ENCODE measurements at places on chromosomes 3 and 15.

DNA sequence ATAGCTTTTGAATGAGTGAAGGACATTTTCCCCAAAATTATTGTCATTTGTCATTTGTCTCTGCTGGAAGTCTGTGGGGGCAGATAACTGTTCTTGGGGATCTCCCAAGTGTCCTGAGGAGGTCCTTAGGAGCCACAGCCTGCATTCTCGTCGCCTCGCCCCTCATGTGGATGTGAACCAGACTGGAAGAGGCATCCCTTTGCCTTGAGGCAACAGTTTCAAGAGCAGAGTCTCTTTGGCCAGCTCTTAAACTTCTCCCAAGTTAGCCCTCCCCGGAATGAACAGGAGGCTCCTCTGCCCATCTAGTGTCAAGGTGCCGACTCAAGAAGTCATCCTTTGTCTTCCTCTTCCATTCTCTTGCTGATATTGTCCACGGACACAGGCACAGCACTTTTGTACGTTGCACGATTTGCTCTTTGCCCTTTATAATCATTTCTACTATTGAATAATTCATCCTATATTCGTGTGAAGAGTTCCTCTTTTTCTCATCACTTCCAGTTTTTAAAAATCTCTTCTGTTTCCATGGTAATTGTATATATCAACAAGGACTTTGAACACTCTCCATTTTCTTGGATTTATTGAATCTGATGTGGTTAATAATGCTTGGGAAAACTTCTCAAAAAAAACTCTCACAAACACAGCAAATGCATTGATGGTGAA, 40.8 kb upstream of the CD47 start:
- DNase-seq = no peak

- no peak for DNase-seq
Observed at GRCh38 chr15:35740761-35741160, 194.8 kb upstream of the DPH6 start.

DNA sequence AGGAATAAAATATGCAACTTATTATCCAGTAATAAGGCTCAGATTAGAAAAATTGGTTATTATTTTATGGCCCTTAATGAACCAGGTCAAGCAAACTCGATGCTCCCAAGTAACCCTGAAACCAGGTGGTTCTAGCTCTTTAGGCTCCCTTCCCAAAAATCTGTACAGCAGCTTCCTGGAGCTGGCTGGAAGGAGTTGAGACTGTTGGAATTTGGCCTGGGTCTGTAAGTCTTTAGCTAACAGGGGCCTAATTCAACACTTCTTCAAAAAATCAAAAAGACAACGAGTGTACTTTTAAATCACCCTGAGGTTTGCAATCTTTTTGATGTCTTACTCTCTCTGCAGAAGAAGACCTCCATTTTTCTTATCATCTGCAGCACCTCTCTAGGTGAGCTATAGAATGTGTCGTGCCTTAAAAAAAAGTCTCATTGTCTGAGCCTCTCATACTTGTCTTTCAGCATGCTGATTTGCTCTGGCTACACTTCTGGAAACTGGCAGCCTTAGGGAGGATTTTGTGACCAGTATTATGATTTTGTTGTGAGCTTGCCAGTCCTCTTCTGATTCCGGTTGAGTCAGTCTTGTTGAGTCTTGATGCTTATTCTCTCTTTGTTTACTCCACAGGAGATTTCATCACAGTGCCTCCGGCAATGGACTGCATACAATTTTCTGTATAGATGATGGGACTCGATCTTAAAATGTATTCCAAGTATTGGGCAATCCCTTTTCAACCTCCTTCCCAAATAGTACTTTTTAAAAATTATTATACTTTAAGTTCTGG, 235.0 kb upstream of the KBTBD8 start:
- DNase-seq = no peak

DNA sequence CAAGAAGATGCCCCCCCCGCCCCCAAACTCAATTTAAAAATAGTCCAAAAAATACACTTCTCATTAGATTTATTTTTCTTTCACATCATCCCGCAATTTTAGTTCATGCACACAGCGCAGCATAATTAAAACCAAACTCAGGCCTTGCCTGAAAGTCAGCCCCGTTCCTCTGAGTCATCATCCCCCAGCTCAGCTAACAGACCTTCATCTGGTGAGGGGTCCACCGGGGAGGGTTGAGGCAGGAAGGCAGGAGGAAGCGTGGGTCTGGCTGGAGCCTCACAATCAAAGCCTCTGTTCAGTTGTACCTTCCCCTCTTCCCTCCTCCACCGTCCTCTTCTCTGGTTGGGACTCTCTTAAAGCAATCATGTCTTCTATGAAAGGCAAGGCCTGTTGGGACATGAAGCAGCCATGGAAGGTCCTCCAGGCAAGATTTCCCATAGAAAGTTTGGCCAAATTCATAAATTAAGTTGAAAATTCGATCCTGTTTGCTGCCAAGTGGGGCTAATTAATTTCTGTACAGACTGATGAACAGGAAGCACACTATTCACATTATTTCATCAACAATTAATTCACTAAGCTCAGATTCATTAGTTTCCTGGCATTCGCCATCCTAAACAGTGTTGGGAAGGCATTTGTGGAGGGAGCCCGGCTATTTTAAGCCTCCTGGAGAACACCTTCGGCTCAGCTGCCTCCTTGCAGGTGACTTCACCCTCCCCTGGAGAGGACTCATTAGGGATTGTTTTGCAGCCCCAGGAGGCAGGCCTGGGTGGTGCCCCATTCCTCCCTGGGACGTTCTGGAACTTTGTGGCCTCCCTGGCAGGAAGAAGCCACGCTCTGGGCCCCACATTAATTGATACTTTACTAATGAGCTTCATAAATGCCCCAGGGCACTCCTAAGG, 72.3 kb upstream of the BNC1 start:
- DNase-seq = no peak

- DNase-seq = no peak
Observed at GRCh38 chr3:43710607-43711006, 19.9 kb downstream of the ABHD5 start.

- DNase-seq = no peak
Observed at GRCh38 chr3:72820415-72820814, 27.8 kb downstream of the SHQ1 start.

DNA sequence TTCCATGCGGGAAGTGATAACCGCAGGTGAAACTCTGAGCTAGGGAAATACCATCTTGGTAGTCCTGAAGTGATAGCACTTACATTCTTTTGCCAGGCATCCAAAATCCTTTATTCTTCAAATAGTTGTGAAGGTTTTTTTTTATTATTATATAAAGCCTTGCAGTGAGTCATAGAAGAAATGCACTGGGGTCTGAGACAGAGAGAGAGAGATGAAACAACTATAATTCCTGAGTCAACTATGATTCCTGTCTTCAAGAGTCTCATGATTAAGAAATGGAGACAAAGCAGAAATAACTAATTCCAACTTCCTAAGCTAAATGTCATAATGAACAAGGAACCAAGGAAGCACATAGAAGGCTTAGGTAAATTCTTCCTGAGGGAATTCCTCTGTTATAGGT, 495.6 kb downstream of the LPP start:
- DNase-seq = no peak

GRCh38 chr3:51968170-51968775, 1.0 kb upstream of the PCBP4 start:
- no peak for DNase-seq

DNA sequence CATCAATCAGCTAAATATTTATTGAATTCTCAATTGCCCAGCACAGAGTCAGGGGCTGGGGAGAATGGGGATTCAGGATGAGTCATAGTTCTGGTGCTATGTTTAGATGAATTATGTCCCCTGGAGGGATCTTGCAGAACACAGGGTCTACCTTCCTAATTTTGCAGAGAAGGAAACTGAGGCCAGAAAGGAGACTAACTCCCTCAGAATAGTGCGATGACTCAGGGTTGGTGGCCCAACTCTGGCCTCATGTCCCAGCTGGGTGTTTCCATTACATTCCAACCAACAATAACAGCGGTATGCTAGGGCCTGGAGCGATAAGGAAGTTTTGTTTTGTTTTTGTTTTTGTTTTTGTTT, 270.9 kb downstream of the TLE3 start:
- DNase-seq = no peak

All from stimulated activated CD4-positive, alpha-beta T cell treated with anti-CD3 and anti-CD28 coated beads, Interleukin-12 subunit alpha, Interleukin-12 subunit beta, amount 100 ng/mL, for 24 hours (primary cell).